Nephron progenitor cell (in vitro differentiated cells): ENCODE measurements at places on chromosomes 11 and 22.

- no peak for DNase-seq
Measured at GRCh38 chr11:107102692-107103477, 84.6 kb upstream of the GUCY1A2 start.

- DNase-seq, result no peak
Measured at GRCh38 chr22:21755851-21756284, 20.3 kb upstream of the YPEL1 start.

- no peak for DNase-seq
Measured at GRCh38 chr22:38419121-38419857, 35.7 kb downstream of the KCNJ4 start.

DNA sequence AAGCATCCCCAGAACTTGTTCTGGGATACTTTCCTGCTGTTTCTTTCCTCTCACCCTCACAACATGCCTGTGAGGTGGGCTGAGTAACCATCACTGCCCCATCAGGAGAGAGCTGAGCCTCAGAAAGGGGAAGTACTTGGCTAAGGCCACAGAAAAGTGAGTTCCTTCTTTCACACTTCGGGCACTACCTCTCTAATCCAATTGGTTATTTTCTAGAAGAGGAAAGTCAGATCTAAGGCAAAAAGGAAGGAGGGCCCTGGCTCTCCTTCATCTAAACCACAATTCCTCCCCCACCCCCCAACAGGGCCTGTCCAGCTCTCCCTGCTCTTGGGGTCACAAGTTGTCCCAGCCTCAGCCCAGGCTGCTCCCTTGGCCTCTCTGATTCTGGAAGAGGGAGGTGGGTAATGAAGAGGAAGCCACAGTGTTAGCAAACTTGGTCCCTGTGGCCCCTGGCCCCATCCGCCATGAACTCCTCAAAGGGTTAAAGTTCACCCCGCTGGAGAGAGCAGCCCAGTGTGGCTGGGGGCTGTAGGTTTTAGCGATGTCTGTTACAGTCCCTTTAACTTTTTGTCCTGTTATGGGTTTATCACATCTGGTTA, 34.0 kb downstream of the SLC22A12 start:
- DNase-seq, result no peak

DNA sequence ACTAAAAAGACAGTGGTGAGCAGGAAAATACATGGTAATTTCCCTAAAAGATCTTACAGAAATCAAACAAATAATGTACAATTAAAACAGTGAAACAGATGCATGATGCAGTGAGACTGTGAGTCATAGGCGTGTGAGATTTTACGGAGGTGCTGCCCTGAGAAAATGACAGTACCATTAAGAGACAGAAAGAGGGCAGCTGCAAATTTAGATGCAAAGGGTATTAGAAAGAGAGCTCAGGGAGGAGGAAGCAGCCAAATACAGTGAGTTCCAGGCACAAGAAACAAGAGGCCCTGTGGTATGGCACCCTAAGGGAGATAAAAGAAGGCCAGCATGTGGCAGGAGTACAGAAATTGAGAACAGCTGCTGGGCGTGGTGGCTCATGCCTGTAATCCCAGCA, 88.5 kb upstream of the FIBIN start:
- no peak for DNase-seq

DNA sequence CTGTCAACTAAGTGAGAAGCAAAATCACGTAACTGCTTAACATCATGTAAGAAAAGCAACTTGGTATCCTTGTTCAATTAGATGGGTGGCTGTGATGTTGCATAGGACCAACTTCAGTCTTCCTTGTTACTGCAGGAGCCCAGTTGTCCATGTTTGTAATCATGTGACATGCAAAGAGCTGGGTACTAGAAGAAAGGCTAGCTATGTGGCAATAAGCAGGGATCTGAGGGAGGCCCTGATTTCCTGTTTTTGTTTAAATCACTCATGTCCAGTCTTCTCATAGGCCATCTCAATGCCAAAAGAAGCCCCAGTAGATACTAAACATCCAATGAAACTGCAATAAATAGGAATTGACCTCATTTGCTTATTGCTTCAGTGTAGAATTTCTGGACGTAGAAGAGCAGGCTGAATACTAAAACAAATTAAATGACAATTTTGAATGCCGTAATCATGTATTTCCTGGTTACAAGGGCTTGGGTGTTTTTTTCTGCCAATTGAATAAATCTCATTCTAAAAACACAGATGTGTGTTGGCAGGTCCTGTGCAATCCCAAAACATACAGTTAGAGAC, 140.8 kb upstream of the ARHGAP20 start:
- DNase-seq, result no peak

- no peak for DNase-seq
Measured at GRCh38 chr11:11995601-11996000, 12.8 kb downstream of the DKK3 start.

DNA sequence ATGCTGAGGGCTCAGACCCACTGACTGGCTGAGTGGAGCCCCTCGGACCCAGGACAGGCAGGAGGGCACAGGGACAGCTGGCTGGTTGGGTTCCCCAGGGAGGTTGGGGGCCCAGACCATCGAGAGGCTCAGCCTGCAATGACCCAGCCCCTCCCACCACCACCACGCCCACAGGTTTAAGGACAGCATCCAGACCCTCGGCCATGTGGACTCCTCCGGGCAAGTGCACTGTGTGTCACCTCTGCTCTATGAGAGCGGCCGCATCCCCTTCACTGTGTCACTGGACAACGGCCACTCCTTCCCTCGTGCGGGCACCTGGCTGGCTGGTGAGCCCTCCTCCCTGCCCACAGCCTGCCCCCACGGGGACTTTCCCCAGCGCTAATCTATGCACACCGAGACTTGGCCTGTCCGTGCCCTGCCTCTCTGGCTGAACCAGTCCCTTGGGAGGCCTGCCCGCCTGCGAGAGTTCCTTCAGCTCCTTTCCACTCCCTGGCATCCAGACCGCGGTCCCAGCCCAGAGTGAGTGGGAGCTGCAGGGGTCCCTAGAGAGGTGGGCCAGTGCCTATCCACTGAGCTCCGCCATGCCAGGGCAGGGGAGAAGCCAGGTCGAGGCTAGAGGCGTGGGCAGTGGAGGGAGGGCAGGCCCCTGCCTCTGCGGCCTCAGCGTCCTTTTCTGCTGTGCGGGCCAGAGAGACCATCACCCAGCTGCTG, 2.2 kb downstream of the SUSD2 start:
- no peak for DNase-seq
